ENCODE measurements at places on chromosomes 3 and 15.

- DNase-seq, result no peak
Observed at GRCh38 chr15:41554915-41555314, 4.1 kb upstream of the TYRO3 start.

DNA sequence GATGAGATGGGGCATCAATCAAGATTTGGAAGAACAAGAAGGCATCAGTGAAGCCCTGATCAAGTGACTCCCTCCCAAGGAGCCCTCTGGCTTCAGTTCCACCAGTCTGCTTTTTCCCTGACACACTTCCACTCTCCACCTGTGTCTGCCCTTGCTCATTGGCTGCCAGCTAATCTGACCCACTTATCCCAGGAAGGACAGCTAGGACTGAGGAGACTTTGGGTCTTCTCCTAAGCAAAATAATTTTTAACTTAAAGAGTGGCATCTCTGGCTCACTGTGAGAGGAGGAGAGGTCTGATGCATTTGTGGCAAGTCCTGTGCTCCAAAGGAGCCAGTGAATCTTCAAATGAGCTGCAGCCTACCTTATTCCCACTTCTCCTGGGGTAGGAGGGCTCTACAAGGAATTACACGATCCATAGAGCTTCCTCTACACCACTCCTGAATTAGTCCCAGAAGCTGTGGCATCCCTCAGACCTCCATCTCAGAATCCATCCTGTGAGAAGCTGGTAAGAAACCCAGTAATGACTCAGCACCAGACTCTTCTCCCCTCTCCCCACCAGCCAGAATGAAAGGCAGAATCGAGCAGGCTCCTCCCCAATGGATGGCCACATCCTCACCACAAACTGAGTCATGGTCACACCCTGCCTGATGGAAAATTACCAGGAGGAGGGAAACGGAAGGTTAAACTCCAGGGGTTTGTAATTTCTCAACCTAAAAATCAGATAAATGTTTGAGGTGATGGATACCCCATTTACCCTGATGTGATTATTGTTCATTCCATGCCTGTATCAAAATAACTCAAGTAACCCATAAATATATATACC lies 6.3 kb upstream of the PKM start:
- DNase-seq, result peak; percentile 44

- DNase-seq, result no peak
Observed at GRCh38 chr15:59968314-59968713, 35.8 kb upstream of the FOXB1 start.

- no peak for DNase-seq
Observed at GRCh38 chr3:112030901-112031300, 3.6 kb upstream of the TMPRSS7 start.

DNA sequence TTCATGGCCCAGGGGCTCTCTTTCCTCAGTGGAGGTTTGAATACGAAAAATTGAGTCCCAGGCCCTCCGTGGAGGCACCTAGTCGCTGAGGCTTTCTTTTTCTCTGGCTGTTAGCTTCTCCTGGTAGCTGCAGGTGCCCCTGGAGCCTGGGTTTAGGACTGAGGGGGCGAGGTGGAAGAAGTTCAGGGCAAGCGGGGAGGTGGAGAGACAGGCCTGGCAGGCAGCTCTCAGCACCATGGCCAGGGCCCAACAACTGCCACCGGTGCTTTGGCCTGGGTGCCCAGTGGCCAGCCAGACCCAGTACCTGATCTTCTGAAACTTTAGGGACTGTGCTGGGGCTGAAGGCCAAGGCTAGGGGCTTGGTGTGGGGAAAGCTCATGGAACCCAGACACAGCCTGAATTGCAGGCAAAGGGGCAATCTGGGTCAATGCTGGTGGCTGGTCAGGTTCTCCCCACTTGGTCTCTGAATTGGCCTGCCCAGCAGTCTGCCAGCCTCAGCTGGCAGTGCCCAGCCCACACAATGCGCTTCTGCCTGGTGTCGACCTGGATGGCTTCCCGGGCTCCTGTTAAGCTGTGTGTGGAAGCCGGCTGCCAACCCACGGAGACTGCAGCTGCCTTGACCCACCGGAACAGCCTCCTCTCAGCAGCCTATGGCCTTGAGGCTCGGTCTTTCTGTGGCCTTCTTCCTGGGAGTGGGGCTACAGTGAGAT lies 30.3 kb upstream of the POLG start:
- no peak for DNase-seq

DNA sequence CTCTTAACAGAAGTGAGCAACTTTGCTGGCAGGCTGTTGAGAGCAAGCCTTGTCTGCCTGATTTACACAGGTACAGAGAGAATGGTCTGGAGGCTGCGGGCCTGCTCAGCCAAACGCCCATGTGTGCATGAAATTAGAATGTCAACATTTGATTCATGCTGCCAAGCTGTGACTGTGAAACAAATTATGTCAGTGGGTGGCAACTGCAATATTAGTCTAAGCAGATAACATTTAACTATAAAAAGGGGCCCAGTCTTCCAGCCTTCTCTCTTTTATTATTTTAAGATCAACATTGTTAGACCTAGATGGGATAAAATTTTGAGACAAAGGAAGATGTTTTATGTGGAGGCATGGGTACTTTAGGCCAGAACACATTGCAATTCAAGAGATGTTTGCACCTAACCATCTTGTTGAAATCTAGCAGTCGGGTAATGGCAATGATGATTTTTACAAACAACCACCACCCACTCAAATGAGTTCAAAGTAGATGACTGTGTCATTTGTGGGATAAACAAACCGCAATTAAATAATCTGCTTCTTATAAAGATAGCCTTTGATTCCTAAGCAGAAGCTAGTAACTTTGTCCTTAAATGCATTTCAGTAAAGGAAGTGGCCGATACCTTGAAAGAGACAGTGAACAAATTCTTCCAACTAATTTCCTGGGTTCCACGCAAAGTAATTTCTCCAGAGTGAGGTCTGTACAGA lies 70.2 kb downstream of the FOXB1 start:
- no peak for DNase-seq

DNA sequence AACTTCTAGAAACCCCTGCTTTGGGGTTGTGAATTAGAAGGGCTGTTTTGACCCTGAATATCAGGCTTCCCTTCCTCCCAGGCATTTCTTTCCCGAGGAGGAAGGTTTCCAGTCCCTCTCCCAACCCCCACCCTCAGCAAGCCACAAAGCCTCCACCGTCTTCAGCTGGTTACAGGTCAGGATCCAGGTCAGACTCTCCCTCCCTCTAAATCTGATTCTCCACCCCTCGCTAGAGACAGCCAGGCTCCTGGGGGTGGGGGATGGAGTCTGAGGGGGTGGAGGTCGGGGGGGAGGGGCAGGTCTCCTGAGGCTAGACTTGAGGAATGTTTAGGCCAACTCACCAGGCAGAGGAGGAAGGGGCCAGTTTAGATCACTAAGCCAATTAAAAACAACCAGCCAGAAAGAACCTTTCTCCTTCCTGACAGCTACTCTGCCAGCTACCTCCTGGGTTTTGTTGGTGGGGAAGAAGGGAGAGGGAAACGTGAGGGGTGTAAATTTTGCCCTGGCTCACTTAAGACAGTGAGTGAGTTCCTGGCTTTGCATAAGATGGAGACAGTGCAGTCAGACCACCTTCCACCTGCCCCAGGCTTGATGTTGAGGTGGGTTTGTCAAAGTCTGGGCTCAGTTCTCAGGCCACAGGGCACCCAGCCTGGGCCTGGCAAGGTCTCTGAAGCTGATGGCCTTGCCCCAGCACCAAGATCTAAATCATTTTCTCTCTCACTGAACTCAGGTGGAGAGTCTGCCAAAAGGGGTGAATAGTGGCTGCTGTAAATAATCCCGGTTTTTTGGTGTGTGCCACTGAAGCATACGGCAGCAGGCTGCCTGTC lies 19.5 kb downstream of the BMF start:
- no peak for DNase-seq

DNA sequence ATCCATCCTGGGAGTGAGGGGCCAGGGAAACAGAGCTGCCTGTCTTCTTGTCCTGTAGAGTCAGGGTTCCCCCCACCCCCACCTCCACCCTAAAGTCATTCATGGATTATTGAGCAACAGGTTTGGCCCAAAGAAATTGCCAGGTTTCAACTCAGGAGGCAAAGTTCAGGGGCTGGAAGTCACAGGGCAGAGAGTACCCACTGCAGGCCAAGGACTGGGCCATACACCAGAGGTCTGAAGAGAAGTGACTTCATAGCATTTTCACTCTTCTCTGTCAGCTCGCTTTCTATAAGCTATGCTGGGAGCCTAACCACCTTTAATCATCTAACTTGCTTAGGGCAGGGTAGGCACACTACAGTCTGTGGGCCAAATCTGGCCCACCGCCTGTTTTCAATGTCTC lies 50.1 kb downstream of the STARD5 start:
- DNase-seq, result no peak

DNA sequence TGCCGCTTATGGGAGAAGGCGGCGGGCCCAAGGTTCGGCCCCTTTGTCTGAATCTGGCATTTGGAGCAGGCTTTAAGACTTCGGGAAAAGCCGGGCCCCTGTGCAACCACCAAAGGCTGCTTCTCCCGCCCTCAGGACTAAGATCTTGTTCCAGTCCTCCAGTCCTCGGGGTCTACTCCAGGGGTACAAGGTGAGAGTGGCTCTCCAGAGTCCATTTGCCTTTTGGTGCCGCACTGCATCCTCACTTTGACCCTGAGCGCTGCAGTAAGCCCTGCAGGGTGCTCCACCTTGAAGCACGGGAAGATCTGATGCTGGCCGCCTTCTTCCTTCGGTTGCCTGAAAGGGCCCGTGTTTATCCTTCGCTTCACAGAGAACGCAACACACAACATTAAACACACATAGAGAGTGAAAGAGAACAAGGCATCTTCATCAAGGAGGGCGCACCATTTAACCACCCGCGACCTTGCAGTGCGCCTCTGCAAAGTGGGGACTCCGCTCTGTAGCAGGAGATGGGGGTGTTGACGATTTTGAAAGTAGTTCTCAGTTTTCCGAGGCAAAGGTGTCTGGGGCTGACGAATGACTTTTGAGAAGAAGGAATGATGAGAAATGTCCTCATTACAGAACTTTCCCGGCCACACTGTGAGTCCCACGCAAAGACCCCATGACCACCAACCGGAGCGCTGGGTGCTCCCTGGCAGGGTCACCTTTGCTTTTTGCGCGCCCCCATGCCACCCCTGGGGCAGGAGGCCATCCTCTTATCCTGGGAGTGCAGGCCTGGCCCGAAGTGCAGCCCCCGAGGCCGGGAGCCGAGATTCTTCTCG lies 1.0 kb downstream of the PIGZ start:
- DNase-seq, result no peak

DNA sequence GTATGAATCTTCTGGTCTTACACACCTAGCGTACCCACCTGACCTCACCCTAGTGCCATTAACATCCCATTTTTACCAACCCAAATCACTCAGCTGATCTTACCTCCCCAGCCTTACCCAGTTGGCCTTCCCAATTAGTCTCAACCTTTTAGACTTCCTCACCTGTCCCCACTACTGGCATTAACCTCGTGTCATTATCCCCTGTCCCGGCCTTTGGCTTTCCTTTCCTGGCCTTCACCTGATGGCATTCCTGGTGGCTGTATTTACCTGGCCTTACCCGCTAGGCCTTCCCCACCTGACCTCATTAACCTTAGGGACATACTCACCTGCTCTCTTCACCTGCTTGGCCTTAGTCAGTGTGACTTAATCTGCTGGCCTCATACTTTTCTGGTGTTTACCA lies 104.1 kb downstream of the IL12A start:
- DNase-seq, result no peak

GRCh38 chr3:159832024-159832423 lies 156.6 kb upstream of the IL12A start:
- DNase-seq, result no peak

DNA sequence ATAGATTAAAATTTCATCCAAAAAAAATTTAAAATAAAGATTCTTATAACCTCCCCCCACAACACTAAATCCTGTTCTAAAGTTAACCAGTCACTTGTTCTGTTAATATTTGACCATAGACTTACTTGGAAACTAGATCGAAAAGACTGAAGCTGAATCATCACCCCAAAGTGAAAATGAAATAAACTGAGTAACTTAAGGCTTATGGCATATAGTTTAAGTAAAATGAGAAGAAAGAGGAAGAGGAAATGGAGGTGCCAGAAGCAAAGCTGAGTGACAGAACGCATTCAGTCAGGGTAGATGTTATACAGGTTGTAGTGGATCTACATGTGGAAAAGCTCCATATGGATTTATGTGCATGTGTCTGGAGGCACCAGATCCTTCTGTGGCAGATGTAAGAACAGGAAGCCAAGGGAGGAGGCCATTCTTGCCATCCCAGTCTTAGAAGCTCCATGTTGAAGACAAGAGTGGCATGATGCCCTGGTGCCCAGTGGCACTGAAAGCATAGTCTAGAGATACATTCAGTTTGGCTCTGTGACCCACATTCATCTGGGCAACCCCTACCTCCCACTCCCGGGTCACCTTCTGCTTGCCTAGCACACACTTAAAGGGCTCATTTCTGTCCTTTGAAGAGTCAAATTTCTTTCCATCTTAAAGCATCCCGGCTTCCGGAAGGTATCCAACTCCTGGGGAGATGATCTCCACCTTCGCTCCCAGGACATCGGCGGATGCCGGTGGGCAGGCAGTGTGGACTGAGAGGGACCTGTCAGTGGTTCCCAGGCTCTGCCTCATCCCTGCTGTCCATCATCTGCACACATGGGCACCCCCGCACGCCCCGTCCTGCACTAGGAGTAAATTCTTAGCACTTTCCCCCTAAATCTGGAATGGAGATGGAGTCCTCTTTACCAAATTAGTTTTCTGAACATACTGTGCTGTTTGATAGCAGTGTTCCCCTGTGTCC lies 90.8 kb downstream of the NEO1 start:
- no peak for DNase-seq

- DNase-seq, result peak; percentile 30
Observed at GRCh38 chr3:155805204-155805801, 775 bp downstream of the C3orf33 start.

DNA sequence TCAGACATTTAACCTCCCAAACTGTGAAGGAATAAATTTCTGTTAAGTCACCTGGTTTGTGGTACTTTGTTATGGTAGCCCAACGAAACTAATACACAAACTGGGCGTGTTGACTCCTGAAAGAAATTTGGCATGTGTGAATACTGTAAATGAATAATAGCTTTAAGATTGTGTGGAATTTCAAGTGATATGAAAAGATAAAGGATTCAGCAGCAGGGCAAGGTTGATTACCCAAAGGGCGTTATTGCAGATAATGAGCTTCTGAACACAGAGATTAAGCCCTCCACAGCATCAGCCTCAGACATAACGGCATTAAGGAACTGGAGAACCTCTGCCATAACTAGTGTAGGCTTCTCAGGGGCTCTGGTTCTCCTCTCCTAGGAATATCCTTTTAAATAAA lies 451.5 kb upstream of the NECTIN3 start:
- DNase-seq, result no peak
